Glomerular endothelial cell (primary cell): ENCODE measurements at places on chromosomes 5 and 9. TPM values are rescaled to one million over a fixed set of nuclear protein-coding genes. Genes with fewer than 3 reads are reported as not detected.

STOML2 gene
- total RNA-seq: 111 and 129 TPM in 2 replicates

CSF1R gene
- 0.10 TPM in 1 of 2 replicates, not detected in the other for total RNA-seq

SHISAL2B gene
- total RNA-seq: not detected in 2 replicates

OR1N2 gene
- total RNA-seq: not detected in 2 replicates

FST gene
- total RNA-seq: 0.19 and 2.3 TPM in 2 replicates

TAF11L14 gene
- total RNA-seq: not detected in 2 replicates
